ENCODE measurements at places on chromosomes 2 and 18. TPM values are rescaled to one million over a fixed set of nuclear protein-coding genes. Genes with fewer than 3 reads are reported as not detected.

- no peak overlapping the region for H3K27ac ChIP-seq
- DNase-seq, result no peak
- no peaks in the 10 kb centered on the region for H3K4me1 ChIP-seq
- no peaks in the 10 kb centered on the region for H3K27me3 ChIP-seq
Measured at GRCh38 chr2:15348636-15349035, 212.5 kb downstream of the NBAS start.

GRCh38 chr2:209456489-209456888 lies 32.6 kb downstream of the MAP2 start:
- no peaks in the 10 kb centered on the region for H3K27me3 ChIP-seq
- H3K36me3 ChIP-seq, result no peaks in the 10 kb centered on the region
- H3K27ac ChIP-seq, result no peak overlapping the region
- no peak overlapping the region for H3K4me3 ChIP-seq
- DNase-seq, result no peak

DNA sequence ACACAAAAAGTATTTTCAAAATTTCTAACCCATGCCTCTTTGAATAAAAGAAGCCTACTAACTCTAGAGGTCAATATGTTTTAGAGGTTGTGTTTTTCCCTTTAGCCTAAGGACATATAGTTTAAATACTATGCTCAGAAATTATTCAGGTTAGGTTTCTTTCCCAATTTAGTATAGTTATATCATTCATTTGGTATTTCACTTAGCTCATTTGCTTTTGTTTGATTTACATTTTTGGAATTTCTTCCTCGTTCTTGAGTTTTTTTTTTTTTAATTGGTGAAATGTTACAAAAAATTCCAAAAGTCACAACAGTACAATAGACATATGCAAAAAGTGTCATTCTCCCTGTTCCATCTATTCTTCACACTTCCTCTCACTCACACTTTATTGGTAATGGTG lies 371.3 kb upstream of the TNP1 start:
- H3K27ac ChIP-seq, result no peak overlapping the region
- DNase-seq, result no peak
- no peaks in the 10 kb centered on the region for H3K4me1 ChIP-seq
- no peaks in the 10 kb centered on the region for H3K27me3 ChIP-seq
- no peak overlapping the region for H3K4me3 ChIP-seq
- no peaks in the 10 kb centered on the region for H3K36me3 ChIP-seq

DNA sequence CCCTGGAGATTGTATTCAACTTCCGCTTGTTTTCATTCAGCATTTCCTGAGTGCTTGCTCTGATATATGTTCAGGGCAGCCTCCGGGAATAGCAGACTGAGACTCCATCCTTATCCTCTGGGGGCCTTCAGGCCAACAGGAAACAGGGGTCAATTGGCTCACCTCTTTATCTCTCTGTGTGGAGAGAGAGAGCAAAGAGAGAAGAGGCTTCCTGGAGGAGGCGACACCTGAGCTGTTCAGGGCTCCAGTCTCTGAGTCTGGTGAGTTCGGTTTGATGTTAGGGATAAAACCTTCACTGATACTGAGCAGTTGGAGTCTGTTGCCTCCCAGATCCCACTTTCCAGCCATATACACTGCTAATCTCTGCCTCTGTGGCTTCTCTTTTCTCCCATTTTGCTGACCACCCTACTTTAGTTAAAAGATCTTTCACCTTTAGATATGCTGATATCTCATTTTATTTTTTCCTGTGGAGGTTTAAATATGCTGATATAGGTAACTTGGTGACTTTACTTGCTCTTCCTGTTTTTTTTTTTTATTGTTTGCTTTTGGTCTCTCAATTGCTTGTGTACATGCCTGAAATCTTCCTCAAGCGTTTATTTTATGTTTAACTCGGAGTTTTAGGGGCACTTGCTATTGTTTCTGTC lies 56.9 kb downstream of the KCNS3 start:
- no peaks in the 10 kb centered on the region for H3K27me3 ChIP-seq
- no peaks in the 10 kb centered on the region for H3K36me3 ChIP-seq
- H3K4me3 ChIP-seq, result no peak overlapping the region
- DNase-seq, result no peak
- H3K4me1 ChIP-seq, result no peaks in the 10 kb centered on the region

GRCh38 chr2:72191441-72191840 lies 43.8 kb upstream of the CYP26B1 start:
- no peaks in the 10 kb centered on the region for H3K36me3 ChIP-seq
- DNase-seq, result no peak
- H3K27ac ChIP-seq, result no peak overlapping the region
- H3K27me3 ChIP-seq, result no peaks in the 10 kb centered on the region

DNA sequence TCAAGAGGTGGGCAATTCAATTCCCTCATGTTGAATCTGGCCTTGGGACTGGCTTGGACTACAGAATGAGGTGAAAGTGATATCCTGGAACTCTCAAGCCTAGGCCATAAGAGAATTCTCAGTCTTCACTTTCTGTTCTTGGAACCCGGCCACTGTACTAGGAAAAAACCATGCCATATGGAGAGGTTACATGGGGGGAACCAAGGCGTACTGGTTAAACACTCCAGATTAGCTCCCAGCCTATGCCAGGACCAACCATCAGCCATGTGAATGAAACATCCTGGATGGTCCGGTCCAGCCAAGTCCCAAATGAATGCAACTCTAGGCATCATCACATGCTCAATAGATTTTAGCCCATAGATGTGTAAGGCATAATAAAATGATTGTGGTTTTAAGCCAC lies 56.4 kb downstream of the ZNF385B start:
- no peak overlapping the region for H3K4me3 ChIP-seq
- DNase-seq, result no peak
- no peak overlapping the region for H3K27ac ChIP-seq
- H3K27me3 ChIP-seq, result no peaks in the 10 kb centered on the region
- no peaks in the 10 kb centered on the region for H3K36me3 ChIP-seq

DNA sequence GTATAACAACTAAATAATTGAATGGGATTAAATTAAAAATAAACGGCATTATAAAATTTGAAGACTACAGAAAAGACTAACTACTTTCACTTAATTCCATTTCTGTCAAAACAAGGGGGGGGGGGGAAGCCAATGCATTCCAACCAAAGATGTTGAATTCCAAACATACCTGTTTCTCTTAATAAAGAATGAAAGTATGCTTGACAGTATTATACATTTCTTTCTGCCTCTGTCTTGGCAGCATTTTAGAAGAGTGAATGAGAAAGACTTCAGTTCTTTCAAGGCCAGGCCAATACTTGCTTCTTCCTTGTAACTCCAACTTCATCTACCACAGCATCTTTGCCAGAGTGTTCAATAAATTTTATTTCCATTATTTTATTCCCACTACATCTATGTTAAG lies 65.9 kb downstream of the PDE11A start:
- no peak overlapping the region for H3K4me3 ChIP-seq
- no peak for DNase-seq
- H3K27me3 ChIP-seq, result no peaks in the 10 kb centered on the region
- no peaks in the 10 kb centered on the region for H3K36me3 ChIP-seq
- no peak overlapping the region for H3K27ac ChIP-seq

- H3K27ac ChIP-seq, result no peak overlapping the region
- peak; percentile 2 for DNase-seq
- no peak overlapping the region for H3K4me3 ChIP-seq
- no peaks in the 10 kb centered on the region for H3K4me1 ChIP-seq
- H3K36me3 ChIP-seq, result no peaks in the 10 kb centered on the region
Measured at GRCh38 chr2:120747706-120748105, 12.0 kb downstream of the GLI2 start.

DNA sequence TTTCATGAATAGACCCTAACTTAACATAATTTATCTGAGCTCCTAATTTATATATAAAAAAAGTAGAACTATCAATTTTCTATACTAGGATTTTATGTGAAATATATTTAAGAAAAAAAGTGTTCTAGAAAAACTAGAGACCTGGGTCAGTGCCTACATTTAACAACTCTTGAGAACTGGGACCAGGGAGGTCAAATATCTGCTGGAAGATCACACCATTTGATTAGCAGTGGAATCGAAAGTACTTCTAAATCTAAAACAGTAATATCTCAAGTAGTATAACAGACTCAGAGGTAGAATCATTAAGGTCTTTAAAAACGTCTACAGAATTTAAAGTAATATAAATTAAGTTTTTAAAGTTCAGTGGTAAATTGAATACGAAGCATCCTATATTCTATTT lies 34.6 kb downstream of the PPP3R1 start:
- H3K4me1 ChIP-seq, result peaks cover 3% of the 10 kb centered on the region
- DNase-seq, result no peak
- H3K27ac ChIP-seq, result no peak overlapping the region
- no peaks in the 10 kb centered on the region for H3K27me3 ChIP-seq
- no peak overlapping the region for H3K4me3 ChIP-seq
- H3K36me3 ChIP-seq, result no peaks in the 10 kb centered on the region

DNA sequence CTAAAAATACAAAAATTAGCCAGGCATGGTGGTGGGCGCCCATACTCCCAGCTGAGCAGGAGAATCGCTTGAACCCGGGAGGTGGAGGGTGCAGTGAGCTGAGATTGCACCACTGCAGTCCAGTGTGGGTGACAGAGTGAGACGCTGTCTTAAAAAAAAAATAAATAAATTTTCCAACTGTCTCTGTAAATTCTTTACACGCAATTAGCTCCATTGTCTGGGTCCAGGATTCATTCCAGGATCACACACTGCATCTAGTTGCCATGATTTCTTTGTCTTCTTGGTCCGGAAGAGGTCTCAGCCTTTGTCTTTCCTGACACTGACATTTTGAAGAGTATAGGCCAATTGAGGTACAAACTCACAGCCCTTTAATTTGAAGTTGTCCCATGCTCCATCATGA lies 167.6 kb upstream of the NYAP2 start:
- DNase-seq, result no peak
- no peaks in the 10 kb centered on the region for H3K36me3 ChIP-seq
- no peak overlapping the region for H3K27ac ChIP-seq

GRCh38 chr2:190301032-190301431 lies 18.6 kb downstream of the HIBCH start:
- no peaks in the 10 kb centered on the region for H3K27me3 ChIP-seq
- no peaks in the 10 kb centered on the region for H3K4me1 ChIP-seq
- H3K27ac ChIP-seq, result no peak overlapping the region
- no peaks in the 10 kb centered on the region for H3K36me3 ChIP-seq
- H3K4me3 ChIP-seq, result no peak overlapping the region

GRCh38 chr2:9793156-9793917 lies 49.9 kb upstream of the TAF1B start:
- no peak for DNase-seq
- H3K27ac ChIP-seq, result no peak overlapping the region
- H3K4me1 ChIP-seq, result no peaks in the 10 kb centered on the region
- H3K4me3 ChIP-seq, result no peak overlapping the region

DNA sequence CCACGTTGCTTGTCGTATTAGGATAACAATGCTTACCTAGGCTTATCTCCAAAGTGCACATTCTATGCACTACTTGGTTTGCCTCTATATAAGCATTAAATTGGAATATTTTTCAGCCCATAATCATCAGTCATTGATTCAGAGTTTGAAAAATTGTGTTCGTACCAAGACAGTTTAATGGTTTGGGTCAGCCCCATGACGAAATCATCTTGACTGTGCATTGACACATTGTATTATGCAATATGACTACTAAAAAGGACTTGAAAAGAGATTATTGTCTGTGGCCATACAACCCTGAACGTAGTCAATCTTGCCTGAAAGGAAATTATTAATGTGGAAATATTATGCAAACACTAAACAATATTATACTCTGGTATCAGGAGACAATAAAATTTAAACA lies 141.3 kb downstream of the EML6 start:
- no peaks in the 10 kb centered on the region for H3K4me1 ChIP-seq
- DNase-seq, result no peak
- H3K36me3 ChIP-seq, result no peaks in the 10 kb centered on the region

- no peaks in the 10 kb centered on the region for H3K36me3 ChIP-seq
- DNase-seq, result peak; percentile 18
- no peaks in the 10 kb centered on the region for H3K4me1 ChIP-seq
- no peak overlapping the region for H3K27ac ChIP-seq
- H3K27me3 ChIP-seq, result no peaks in the 10 kb centered on the region
Measured at GRCh38 chr2:241811201-241811951, 2.4 kb downstream of the NEU4 start.

DNA sequence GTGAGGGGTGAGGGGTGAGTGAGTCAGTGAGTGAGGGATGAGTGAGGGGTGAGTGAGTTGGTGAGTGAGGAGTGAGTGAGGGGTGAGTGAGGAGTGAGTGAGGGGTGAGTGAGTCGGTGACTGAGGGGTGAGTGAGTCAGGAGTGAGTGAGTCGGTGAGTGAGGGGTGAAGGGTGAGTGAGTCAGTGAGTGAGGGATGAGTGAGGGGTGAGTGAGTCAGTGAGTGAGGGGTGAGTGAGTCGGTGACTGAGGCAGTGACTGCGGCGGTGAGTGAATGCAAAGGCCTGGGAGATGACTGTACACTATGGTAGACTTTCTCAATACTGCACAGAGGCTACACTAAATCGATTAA lies 16.6 kb downstream of the THAP4 start:
- H3K36me3 ChIP-seq, result no peaks in the 10 kb centered on the region
- H3K4me3 ChIP-seq, result no peak overlapping the region
- no peak for DNase-seq

- no peak for DNase-seq
- H3K36me3 ChIP-seq, result no peaks in the 10 kb centered on the region
- no peak overlapping the region for H3K27ac ChIP-seq
- H3K4me1 ChIP-seq, result no peaks in the 10 kb centered on the region
Measured at GRCh38 chr2:164808776-164809175, 32.8 kb downstream of the COBLL1 start.

- no peaks in the 10 kb centered on the region for H3K27me3 ChIP-seq
- no peaks in the 10 kb centered on the region for H3K4me1 ChIP-seq
- no peaks in the 10 kb centered on the region for H3K36me3 ChIP-seq
- H3K4me3 ChIP-seq, result no peak overlapping the region
- no peak overlapping the region for H3K27ac ChIP-seq
Measured at GRCh38 chr2:225069477-225069876, 27.2 kb upstream of the DOCK10 start.

DNA sequence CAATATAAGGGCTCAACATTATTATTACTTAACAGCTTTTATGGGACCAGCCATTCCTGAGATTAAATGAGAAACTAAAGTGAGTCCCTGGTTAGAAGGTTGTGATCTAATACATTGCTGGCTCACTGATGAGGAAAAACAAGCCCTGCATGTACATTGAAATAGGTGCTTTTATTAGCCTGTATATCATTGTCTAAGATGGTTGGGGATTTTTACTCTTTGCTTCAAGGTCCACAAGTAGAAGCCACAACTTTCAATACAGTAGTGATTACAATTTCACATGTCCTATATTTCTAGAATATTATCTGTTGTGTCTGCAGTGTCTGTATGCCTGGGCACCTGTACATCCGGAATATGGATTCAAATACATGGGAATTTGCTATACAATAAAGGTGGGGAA lies 104.1 kb upstream of the FZD5 start:
- H3K4me1 ChIP-seq, result peaks cover 3% of the 10 kb centered on the region
- H3K4me3 ChIP-seq, result no peak overlapping the region
- DNase-seq, result no peak
- no peak overlapping the region for H3K27ac ChIP-seq
- H3K36me3 ChIP-seq, result no peaks in the 10 kb centered on the region
- no peaks in the 10 kb centered on the region for H3K27me3 ChIP-seq

SETBP1 gene
- 11.8 TPM for total RNA-seq

PRSS56 gene
- total RNA-seq, result not detected

IL1RN gene
- total RNA-seq, result 6.0 TPM

CXCR4 gene
- total RNA-seq, result 10.5 TPM

CLIP4 gene
- total RNA-seq, result 2.1 TPM

CD226 gene
- 1.1 TPM for total RNA-seq

Data from colonic mucosa (tissue), 4 donors.